ENCODE measurements at places on chromosomes 3 and 15.

GRCh38 chr3:193987186-193987585 lies 148.8 kb upstream of the HES1 start:
- DNase-seq, result no peak

- DNase-seq, result no peak
These were observed 551 bp downstream of the NLGN1 start for GRCh38 chr3:173398111-173398479.

DNA sequence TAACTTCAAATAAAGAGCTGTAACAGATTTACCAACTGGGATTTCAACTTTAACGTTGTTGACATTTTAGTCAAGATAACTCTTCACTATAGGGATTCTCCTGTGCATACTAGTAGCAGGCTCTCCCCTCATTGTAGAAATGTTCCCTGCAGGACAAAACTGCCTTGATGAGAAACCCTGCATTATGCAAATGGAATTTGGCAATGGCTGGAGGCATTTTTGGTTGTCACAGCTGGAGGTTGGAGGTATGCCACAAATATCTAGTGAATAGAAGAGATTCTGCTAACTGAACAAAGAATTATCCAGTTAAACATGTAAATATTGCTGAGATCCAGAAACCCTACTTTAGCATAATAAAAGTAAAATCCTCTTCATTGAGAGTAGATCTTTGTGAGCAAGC lies 928.8 kb upstream of the ALCAM start:
- DNase-seq, result no peak

- no peak for DNase-seq
These were observed 3.4 kb downstream of the GHSR start for GRCh38 chr3:172444821-172445220.

GRCh38 chr15:36313021-36313420 lies 266.4 kb upstream of the CDIN1 start:
- no peak for DNase-seq

DNA sequence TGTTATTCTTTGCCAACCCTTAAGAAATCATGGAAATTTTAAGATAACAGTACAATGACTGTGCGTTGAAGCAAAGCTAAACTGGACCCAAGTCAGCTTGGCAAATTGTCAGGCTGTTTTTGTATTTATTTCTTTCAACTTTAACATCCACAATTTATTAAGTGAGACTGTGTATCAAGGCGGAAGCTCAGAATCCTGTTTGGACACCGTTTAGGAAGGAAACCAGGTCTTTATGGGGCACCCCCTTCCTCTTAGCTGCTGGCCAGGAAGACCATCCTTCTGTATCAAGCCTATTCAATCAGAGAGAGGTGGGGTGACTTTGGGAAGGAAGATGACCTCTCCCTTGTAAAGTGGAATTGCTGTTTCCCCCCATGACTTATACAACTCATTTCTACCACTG lies 166.0 kb downstream of the MCTP2 start:
- DNase-seq, result no peak

DNA sequence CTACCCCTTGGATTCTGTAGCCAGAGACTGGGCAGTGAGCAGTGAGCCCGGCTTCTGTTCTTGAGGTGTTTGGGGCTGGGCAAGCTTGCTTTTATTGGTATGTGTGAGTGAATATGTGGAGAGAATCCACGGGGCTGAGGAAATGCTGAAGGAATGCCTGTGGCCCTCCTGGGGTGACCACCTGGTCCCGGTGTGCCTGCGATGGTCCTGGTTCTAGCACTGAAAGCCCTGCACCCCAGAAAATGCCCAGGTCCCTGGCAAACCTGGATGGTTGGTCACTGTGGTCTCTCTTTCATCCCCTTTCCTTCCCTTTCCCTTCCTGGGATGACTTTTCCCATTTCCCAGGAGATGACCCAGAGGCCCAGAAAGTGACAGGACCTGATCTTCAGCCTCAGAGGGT lies 4.2 kb downstream of the ZBTB47 start:
- DNase-seq, result no peak

DNA sequence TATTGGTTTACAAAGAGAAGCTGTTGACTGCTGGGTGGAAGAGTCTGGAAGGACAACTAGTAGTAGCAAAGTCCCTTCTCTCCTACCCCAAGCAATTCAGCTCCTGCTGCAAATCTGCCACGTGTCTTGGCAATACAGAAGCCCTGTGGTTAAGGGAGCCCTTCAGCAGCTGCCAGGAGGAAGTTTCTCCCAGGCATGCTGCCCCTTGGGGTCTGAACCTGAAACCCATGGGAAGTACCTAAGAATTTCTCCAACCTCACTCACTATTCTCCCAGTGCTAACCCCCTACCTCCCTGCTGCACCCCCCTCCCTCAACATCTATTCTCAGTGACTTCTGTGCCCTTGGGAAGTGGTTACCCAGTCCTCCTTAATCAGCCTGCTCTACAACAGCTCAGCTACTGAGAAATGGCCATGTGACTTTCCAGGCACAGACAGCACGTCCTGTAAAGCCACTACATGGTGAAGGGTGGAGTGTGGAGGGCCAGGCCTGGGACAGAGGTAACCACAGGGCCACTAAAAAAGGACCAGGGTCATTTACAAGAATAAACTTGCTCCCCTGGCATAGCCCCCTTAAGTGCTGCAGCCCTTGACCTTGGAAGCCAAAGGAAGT lies 316.6 kb downstream of the NTRK3 start:
- DNase-seq, result no peak

DNA sequence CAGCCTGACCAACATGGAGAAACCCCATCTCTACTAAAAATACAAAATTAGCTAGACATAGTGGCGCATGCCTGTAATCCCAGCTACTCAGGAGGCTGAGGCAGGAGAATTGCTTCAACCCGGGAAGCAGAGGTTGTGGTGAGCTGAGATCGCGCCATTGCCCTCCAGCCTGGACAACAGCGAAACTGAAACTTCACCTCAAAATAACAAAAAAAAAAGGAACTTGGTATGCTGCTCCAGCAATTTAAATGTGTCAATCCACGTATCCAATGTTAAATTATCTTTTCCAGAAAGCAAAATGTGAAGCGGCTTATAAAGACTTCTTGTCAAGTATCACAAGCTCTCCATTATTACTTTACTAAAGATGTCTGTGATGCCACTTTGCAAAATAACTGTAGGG lies 9.9 kb upstream of the ARIH1 start:
- DNase-seq, result no peak

Data from kidney capillary endothelial cell (primary cell).